ENCODE measurements at places on chromosomes 7 and 10.

DNA sequence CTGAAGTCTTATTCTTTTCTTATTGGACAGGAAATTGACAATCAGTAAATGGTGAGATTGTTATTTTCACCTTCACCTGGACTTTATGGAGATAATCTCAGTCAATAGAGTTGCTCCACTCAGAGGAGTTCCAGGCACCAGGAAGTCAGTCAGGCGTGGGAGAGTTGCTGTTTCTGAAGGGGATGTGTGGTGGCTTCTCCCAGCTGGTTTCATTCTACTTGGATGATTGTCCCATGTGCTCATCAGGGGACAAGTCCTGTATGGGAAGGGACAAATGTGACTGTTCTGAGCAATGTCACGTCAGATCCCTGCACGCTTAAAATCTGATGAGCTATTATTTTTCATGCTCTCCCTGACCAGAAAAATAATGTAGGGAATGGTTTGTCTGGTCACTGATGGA is 222.5 kb upstream of the PITRM1 start:
- no peak for DNase-seq

DNA sequence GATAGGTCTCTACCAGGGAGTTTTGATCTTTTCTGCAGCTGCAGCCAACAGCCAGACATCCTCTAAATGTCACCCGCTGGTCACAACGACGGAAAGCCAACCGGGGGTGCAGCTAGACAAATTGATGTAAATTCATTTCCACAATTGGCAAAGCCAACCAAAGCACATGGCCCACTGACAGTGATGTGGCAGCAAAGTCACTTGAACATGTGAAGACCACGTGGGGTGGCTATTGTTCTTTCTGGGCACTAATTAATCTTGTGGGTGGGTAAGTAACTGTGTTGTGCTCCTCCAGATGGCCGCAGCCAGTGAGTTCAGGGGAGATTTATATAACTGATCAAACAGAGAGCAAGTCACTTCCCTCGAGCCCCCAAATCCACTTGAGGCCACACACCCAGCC is 354.1 kb downstream of the ANKRD30A start:
- no peak for DNase-seq

GRCh38 chr10:129892548-129893052 is 71.5 kb downstream of the EBF3 start:
- DNase-seq = no peak

- DNase-seq = no peak
Measured at GRCh38 chr7:27162561-27163287, 2.6 kb downstream of the HOXA9 start.

- peak; percentile 51 for DNase-seq
Measured at GRCh38 chr7:22814261-22815208, 8.1 kb downstream of the TOMM7 start.

GRCh38 chr10:46224414-46224682 is 62.4 kb upstream of the ANTXRL start:
- no peak for DNase-seq

DNA sequence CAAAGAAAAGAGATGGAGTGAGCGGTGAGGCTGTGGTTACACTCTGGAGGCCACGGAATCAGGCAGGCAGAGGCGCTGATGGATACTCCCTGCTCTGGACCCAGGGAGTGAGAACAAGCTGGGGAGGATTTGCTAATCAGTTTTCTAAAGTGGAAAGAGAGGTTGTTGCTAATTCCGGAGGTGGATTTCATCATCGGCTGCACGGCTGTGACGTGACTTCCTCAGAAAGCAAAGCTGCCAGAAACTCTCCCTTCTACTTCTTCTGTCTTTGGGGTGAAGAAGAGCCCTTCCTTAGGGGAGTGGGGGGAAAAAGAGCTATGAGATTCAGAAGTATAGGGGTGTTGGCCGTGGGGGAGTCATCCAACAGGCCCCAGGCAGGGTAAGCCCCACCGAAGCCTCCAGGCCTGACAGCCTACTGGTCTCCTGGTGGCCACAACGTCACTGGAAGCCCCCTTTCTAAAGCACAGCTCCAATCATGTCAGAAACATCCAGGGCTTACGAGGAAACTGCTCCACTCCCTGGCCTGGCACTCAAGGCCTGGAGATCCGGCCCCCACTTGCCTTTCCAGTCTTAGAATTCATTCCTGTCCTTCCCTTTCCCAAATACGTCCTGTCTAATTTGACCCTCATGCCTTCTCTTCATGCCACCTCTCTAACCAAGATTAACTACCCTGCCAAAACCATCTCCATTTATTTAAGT is 114.5 kb downstream of the HIP1 start:
- DNase-seq = peak; percentile 35

GRCh38 chr7:54969208-54969967 is 49.4 kb upstream of the EGFR start:
- no peak for DNase-seq

DNA sequence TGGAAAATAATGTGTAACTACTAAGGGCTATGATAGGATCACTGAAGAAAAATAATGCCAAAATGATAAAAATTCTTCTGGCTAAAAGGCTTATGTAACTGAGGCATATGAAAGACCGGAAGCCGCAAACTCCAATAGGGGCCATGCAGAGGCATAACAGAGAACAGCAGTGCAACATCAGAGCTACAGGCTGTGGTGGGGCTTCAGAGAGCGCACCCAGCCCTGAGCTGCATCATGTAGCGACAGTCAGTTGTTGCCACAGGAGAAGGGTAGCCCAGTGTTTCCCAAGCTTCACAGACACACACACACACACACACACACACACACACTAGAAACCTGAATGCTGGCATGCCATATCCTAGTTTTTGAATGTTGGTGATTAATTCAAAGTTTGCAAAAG is 9.3 kb downstream of the LLCFC1 start:
- DNase-seq = no peak

GRCh38 chr10:25028711-25029110 is 12.3 kb downstream of the THNSL1 start:
- no peak for DNase-seq

DNA sequence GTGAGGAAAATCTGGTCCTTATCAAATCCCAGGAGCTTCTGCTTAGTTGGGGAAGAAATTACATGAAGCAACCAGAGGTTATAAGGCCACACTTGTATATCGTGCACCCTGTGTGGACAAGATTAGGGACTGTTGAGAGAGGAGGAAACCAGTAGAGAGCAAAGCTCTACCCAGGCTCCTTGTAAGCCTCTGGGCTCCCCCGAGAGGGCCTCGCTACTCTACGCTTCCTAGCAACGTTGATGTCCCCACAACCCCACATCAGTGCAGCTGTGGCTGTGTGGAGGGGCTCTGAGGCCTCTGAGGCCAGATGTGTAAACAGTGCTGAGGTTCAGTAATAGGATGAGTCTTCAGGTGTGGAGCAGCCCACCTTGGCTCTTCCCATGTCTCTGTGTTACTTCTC is 16.0 kb downstream of the HIF1AN start:
- DNase-seq = no peak

DNA sequence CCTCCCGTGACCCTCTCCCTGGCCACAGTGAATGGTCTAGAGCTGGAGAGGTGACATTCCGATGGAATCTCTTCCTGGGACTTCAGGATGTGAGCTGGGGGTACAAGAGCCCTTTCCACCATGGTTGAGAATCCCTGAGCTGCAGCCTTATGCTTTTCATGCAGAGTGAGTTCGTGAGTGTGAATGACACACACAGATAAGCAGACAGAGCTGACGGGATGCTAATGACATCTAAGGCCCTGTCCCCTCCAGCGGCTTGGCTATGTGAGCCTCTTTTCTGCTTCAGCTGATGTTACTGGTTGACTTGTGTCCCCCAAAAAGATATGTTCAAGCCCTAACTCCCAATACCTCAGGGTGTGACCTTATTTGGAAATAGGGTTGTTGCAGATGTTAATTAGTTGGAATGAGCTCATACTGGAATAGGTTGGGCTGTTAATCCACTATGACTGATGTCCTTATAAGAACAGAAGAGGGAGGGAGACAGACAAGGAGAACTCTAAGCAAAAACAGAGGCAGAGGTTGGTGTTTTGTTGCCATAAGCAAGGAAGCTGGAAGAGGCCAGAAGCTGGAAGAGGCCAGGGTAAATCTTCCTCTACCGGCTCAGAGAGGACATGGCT is 111.1 kb upstream of the AFAP1L2 start:
- DNase-seq = no peak

GRCh38 chr7:135753616-135754413 is 5.2 kb upstream of the FAM180A start:
- no peak for DNase-seq

DNA sequence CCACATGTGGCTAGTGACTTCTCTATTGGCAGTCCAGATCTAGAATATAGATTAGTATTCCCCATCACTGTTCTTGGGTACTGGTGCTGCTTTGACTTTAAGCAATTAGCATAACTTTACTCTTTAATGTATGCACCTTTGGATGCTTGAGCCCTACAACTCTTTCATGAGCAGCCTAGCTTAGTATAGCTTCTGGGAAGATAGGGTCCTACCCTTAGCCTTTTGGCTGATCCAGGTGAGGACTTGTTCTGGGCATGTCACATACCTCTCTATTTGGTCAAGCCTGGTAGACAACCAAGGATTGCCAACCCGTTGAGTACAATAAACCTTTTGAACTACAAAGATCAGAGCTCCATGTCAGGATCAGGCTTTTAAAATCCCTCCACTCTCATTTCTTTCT is 17.7 kb downstream of the PCGF5 start:
- DNase-seq = no peak

DNA sequence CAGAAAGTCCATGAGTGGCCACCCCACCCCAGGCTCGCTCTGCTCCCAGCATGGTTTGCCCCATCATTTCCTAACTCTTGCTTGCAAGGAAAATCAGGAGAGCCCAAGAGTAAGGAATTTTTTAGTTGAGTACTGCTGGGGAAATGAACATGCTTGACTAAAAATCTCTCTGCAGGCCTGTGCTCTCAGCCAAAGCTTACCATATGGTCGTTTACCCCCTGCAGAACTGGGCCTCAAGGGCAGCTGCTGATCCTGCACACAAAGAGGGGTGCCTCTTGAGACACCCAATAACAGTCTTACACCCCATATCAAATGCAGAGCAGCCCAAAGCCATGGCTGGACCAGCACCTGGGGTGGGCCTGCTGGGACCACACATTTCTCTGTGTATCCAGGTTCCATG is 183.2 kb downstream of the CXCL12 start:
- DNase-seq = no peak

DNA sequence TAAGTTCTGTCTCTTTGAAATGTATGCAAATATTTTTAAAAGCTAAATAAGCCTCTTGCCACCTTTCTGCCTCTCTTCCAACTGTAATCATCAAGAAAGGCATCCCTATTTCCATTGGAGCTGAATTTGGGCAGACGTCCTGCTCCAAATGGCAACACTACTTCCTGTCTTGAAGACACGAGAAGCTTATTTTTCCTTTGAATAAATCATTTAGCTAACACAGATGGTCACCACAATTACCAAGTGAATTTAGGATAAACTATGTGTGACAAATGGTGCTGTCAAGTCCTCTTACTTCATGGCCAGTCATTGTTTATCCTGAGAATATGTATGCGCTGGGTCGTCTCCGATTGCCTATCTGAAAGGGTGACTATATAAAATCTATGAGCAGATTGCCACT is 268.0 kb downstream of the ANKRD7 start:
- DNase-seq = no peak

DNA sequence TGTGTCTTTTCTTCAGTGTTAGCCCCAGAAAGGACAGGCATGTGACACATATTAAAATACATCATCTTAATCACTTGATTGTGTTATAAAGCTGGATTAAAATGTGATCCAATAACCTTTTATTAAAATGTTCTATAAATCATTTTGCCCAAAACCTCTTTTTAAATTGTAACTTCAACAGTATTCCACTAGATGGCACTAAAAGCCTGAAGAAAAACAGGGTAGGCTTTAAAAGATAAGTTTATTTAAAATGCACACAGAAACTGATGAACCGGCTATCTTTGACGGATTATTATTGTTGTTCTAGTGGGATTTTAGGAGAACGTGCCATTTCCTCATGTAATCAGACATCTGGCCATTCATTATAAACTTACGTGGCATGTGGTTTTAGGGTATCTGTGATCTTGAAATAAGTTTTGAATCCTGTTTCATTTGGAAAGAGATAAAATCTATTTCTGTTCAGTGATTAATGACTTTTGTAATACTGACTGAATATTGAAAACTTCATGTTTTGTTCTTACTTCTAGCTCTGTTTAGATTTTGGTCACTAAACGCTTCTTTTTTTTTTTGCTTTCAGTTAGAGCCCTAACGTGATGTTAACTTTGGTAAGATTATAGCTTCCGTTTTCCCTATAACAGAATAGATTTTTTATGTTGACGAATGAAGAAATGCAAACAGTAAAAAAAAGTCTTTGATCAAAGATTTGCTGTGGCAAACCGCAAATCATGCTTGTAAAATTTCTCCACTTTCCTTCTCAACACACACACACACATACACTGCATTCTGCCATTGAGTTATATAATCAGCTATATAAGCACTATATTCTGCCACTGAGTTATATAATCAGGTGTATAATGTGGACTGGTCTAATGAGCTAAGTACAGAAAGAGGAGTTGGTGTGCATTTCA is 13.6 kb downstream of the VPS50 start:
- peak; percentile 48 for DNase-seq

DNA sequence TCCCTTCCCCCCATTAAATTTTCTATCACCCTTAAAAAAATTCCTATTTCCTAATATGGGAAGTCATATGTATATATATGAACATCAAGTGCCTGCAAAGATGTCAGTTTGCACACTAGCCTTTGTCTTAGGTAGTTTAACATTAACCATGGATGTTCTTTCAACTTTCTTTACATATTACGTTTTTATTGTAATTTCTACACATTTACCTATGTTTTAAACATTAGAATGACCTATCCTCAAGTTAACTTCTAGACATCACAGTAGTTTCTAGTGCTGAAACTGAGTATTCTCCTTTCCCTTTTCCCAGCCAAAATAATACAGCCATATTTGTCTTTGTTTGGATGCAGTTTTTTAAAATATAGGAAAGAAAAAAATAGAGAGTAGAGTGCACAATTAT is 5.8 kb downstream of the DLX6 start:
- no peak for DNase-seq

DNA sequence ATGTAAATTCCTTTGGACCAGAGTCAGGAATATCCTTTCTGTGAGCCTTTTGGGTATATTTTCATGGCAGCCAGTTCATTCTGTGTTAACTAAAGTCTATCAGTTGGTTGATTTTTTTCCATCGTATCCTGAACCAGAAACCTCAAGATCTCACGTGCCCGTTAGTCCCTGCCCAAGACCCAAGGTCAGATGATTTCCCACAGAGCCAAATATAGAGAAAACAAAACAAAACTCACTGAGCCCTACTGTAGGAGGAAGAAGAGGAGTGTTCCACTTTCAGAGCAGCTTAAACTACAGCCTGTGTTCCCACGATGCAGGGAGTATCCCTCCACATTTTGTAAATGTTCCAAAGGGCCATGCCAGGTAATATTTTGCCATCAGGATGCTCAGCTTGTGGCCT is 96.0 kb upstream of the ADO start:
- no peak for DNase-seq
